NCI-H2227 treated with DMSO at 0.1 percent for 48 hours (cell line): ENCODE measurements at places on chromosomes 2 and 18.
A peak's percentile ranks its signal among the peaks of the same experiment; 100 is the strongest.

GRCh38 chr2:88658326-88658725 is 31.1 kb upstream of the EIF2AK3 start:
- DNase-seq: no peak

GRCh38 chr18:38186491-38186890 is 620.9 kb upstream of the CELF4 start:
- DNase-seq: no peak

- no peak for DNase-seq
These were observed 63.9 kb downstream of the NEB start for GRCh38 chr2:151670346-151670745.

GRCh38 chr2:242040681-242041080 is 171.2 kb downstream of the RTP5 start:
- no peak for DNase-seq

DNA sequence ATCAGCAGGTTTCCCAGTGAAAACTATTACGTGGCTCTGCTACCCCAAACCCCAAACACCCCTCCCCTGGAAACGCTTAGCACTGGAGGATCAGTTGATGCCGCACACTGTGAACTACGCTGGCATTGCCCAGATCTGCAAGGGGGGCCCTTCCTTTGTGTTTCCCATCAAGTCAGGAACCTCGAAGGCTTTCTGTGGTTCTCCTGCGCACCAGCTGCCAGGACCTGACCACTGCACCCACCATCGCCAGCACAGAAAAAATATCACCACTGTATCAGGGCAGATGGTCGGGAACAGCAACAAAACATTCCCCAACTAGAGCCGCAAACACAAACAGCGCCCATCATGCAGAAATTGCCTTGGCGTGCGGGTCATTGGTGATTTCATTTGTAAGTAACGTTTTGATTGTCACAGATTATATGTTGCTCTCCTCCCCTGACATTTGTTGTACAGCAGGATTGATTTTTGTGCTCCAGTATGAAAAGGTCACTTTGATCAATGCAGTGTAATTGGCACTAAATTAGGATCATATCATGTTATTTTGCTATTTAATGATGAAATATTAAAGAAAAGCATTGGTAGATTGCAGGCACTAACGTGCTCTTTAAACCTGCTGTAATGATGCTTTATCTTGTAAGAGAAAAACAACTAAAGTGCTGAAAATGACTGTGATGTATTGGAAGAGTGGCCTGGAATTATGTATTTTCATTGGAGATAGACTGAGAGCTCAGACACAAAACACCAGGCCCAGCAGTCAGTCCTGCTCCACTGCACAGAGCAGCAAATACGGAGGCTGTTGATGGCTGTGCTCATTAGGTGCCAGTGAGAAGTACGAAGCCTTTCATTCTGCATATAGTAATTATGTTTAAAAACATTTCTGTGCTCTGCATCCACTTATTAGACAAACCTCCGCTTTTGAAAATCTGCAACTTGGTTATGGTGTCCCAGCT is 833.2 kb upstream of the SALL3 start:
- DNase-seq: no peak

GRCh38 chr2:29433128-29433527 is 317.9 kb downstream of the CLIP4 start:
- no peak for DNase-seq

GRCh38 chr18:7566567-7567473 is at the start of gene PTPRM:
Gene PTPRM (plus strand): TSS chr18:7567316. CDS start chr18:7567819, 503 bp downstream.
- DNase-seq: peak; percentile 2

GRCh38 chr2:201234663-201235135 is 25.6 kb upstream of the CASP8 start:
- DNase-seq: no peak

- no peak for DNase-seq
These were observed 9.7 kb downstream of the CMPK2 start for GRCh38 chr2:6855860-6856547.

- DNase-seq: no peak
These were observed 61.3 kb upstream of the CRIM1 start for GRCh38 chr2:36294316-36294721.

DNA sequence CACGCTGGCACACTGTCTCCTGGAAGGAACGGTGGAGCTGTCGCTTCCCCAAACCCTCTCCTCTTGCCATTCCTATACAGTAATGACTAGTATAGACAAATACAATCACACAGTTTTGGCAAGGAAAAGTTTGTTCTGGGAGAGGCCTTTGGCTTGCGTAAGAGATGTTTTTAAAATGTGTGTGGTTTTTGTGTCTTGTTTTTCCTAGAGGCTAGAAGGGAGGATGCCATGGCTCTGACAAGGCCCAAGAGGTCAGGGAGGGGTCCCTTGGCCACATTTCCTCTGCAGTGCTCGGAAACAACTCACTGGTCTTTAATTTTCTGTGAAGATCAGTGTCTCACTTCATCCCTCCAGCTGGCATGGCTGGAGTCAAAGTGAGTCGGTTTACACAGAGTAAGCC is 195.9 kb downstream of the SH3RF3 start:
- DNase-seq: no peak

GRCh38 chr18:28905509-28905908 is 728.6 kb upstream of the CDH2 start:
- DNase-seq: no peak

DNA sequence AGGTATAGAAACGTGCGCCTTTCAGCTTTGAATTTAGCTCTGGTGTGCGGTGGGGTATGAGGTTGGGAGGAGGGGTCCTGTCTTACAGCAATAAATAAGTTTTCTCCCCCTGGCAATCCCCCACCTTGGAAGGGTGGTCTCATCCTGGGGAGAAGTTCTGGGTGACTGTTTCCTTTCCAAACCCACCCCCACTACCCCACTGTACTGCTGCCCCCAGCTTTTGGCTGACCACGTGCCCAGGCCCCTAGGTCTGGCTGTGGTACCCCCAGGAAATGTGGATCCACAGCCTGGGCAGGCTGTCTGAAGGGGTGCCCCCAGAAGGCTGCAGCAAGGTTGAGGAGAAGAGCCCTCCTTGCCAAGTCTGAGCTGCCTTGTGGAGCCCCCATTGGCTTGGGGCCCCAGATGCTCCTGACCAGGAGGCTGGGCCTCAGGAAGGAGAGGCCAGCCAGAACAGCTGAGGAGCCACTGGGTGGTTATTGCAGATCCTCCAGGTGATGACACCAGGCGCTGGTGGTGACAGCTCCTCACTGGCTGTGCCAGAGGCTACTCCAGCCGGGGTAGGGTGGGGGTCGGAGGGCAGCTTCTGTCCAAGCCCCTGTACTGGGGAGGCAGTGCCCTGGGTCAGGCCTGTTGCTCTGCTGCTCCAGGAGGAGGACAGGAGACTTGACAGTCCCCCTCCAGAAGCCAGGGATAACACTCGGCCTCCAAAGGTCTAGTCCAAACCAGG is 24.2 kb downstream of the CCT7 start:
- no peak for DNase-seq

DNA sequence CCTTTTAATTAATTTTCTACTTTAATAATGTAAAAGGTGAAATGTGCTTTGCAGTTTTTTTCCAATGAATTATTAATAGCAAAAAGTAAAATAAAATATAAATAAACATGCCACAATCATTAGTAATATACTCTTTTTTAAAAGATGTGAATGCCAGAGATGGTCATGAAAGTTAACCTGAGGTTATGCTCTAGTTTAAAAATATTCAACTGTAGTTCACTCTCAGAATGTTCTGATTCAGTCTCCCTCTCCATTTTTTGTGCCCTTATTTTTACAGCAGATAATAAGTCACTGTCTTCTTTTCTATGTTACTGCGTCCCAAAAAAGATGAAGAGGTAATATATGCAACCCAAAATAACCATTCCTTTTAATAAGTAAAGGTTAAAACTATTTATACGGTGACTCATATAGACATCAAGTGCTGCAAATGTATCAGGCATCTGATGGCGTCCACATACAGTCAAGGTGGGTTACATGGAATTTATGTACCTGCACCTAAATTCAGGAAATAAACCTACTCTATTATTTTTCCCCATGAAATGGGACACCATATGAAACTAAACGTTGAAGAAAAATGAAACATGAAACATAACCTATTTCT is 153.6 kb upstream of the ZNF804A start:
- no peak for DNase-seq

- no peak for DNase-seq
These were observed 228.4 kb upstream of the FBXO11 start for GRCh38 chr2:48134704-48135103.

DNA sequence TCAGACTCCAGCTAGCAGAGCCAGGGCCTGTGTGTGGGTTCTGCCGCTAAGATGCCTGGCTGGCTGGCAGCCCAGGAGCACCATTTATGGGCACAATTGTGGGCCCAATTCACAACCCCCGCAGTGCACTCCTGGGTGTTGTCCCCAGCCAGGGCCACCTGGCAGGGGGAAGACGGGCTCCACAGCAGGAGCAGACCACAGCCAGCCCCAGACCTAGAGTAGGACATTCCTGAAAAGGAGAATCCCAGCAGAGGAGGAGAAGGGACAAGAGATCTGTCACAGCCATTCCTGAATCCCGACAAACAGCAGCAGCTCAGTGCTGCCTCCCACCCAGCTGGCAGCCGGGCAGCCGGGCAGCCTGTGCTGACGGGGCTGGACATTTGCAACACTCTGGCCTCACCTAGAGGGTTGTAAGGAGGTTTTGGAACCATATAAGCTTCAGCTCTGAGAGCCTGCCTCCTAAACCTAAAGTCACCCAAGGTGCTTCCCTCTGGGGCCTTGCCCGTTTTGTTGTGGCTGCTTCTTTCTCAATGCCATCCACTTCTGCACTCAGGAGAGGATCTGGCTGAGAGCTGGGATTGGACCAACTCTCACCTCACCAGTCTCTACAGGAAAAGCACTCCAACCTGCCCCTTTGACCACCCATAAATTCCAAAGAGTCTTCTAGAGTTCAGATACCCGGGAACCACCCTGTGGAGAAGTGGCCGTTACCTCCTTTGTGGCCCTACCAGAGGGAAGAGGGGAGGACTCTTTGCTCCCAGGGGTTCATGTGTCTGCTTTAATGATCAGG is 4.1 kb upstream of the TMEM177 start:
- DNase-seq: no peak
